ENCODE measurements at places on chromosomes 7 and 10. TPM values are rescaled to one million over a fixed set of nuclear protein-coding genes. Genes with fewer than 3 reads are reported as not detected.

GRCh38 chr10:14296065-14296709 is 34.5 kb downstream of the FRMD4A start:
- H3K27ac ChIP-seq: no peak overlapping the region
- H3K4me1 ChIP-seq: peaks cover 16% of the 10 kb centered on the region
- no peak overlapping the region for H3K4me3 ChIP-seq
- peaks cover under 1% of the 10 kb centered on the region for H3K36me3 ChIP-seq

GRCh38 chr10:69413221-69413865 is 3.4 kb downstream of the TACR2 start:
- H3K4me3 ChIP-seq: no peak overlapping the region
- no peaks in the 10 kb centered on the region for H3K36me3 ChIP-seq
- no peaks in the 10 kb centered on the region for H3K27me3 ChIP-seq
- DNase-seq: peak; percentile 66
- H3K27ac ChIP-seq: no peak overlapping the region

DNA sequence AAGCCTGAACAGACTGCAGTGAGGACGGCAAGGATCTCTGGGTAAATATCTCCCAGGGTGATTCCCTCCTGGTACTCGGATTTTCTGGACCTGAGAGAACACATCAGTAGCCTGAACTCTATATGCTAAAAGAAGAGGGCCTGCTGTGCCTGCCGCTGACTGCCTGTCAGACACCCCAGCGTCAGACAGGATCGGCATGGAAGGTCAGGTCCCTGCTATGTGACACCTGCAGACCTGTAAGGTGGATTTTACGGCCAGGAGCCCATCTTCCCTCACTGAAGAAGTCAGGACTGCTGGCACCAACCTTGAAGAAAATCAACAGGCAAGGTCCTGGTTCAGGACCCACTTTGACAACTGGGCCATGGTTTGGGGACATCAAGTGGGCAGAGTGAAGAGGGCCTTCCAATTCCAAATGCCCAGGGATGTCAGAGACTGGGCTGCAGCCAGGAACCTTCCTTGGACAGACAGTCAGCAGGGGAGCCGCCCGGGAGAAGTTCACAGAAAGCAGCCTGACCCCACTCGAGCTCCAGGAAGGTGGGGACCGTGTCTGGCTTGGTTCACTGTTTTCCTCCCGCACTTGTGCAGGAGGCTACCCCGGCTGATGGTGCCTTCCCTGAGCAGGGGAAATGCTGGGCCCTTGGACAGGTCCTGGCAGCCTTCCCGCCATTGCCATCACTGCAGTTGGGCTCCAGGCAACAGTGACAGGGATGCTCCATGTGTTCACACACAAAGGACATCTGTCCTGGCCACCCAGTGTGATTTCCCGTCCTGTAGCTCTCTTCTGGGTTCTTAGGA is 91.8 kb upstream of the LANCL2 start:
- no peak for DNase-seq
- H3K4me1 ChIP-seq: peaks cover 5% of the 10 kb centered on the region
- no peak overlapping the region for H3K4me3 ChIP-seq
- peaks cover 23% of the 10 kb centered on the region for H3K27me3 ChIP-seq
- H3K27ac ChIP-seq: no peak overlapping the region

GRCh38 chr10:119421891-119422681 is 120.4 kb downstream of the RGS10 start:
- H3K4me1 ChIP-seq: no peaks in the 10 kb centered on the region

TEX47 gene
- not detected for total RNA-seq

LAMB4 gene
- 18.3 TPM for total RNA-seq

CELF2 gene
- 27.2 TPM for total RNA-seq

HNRNPH3 gene
- total RNA-seq: 165 TPM
